ENCODE measurements at places on chromosomes 11 and 22. TPM values are rescaled to one million over a fixed set of nuclear protein-coding genes. Genes with fewer than 3 reads are reported as not detected.

CARD16 gene
- 12.7 TPM for total RNA-seq

DNA sequence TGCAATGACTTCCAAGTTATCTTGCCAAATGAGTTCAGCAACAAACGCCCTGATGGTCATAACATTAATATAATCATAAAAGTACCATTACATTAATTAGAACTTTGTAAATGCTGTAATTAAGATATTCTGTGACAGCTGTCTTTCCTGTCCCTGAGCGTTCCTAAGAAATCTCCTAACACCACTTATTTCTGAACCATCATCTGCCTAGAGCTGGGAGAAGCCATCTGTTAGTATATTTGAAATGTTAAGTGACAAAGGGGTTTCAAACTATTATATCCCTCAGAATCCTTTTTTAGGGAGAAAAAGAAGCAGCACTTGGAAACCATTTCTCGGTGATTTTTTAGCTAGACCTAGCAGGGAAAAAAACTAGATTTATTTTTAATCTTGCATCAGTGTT lies 657.5 kb downstream of the FAM181B start:
- DNase-seq, result no peak

DNA sequence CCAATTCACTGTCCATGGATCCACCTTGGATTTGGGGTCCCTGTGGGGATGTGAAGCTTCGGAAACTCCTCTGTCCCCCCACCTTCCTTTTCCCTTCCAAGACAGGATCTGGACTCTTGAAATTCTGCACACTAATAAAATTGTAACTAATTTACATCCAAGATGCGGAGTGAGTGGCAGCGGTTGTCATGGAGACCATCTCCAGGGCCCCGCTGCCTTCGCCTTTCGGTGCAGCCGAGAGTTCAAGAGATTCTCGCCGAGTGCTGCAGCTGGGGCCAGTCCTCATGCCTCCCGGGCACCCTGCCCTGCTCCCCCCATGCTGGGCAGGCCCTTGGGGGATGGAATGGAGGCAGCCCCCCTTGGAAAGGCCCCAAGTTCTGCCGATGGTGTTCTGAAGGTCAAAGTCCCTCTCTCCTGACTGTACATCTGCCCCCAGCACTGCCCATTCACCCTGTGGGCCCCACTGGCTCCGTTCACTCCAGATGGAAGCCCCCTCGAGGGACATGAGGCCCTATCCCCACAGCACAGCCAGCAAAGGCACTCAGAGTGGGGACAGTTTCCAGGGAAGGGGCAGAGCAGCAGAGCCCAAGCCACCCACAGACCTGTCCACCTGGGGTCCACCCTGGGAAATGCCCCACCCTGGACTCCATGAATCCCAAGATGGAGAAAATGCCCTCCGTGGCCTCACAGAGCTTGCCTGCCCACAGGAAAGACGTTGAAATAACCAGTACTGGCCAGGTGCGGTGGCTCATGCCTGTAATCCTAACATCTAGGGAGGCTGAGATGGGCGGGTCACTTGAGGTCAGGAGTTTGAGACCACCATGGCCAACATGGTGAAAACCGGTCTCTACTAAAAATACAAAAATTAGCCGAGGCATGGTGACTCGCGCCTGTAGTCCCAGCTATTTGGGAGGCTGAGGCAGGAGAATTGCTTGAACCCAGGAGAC lies 25.9 kb downstream of the IGLL1 start:
- DNase-seq, result no peak

DNA sequence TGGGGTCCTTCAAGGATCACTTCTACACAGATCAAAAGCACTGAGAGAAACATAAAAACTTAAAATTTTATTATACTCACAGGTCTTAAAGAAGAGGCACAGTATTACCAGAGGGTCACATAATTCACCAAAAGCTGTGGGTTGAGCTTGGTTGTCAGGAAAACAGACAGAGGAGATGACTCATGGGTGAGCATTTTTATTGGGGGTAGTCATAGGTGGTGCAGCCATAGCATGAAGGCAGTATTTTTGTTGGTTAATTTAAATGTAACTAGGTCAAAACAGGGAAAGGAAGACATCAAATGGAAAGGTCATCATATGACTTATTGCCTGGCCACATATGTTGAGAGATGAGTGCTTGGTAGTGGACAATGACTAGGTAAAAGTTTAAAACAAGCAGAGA lies 24.2 kb downstream of the OR5B17 start:
- no peak for DNase-seq

DNA sequence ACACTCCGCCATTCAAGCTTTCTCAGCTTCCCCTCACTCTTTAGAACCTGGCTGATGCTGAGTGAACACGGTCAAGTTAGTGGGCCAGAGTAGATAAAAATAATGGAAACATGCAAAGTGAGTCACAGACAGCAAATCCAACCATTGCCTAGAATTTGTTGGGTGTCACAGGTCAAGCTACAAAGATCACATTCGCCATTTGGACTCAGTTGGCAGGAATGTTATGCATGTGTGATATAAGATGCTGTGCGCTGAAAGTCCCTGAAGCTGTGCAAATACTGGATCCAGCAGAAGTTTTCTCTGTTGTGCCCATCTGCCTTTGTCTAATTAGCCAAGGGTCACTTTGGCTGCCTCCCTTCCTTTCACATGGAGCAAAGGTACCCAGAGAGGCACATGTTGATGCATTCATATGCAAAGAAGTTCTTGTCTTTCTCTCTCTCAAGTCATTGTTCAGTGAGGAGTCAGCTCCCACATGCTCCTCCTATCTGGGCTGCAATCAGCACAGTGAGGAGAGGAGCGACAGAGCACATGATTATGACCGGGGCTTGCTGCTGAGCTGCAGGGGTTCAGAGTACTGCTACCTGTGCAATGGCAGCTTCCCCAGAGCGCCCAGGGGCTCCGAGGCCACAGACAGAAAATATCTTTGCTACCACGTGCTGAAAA lies 39.7 kb downstream of the FLI1 start:
- DNase-seq, result no peak

DNA sequence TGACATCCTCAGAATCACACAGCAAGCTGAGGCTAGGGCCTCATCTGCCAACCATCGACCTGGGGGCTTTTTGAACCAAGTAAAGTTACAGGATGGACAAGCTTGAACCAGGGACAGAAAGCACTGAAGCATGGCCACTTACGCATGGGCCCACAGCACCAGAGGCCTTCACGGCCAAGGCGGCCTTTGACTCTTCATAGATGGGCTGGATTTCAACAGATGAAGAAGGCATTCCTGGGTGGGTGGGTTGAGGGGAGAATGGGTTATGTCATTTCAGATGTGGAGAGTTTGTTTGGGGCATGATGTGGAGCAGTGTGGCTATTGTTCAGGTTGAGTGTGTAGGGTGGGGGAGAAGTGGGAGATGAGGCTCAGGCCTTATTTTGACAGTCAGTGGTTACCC lies 60.2 kb downstream of the LRRC32 start:
- DNase-seq, result no peak

BDNF gene
- total RNA-seq, result 3.6 TPM

GRCh38 chr11:7910286-7910788 lies 20.7 kb downstream of the OR10A6 start:
- DNase-seq, result no peak

DNA sequence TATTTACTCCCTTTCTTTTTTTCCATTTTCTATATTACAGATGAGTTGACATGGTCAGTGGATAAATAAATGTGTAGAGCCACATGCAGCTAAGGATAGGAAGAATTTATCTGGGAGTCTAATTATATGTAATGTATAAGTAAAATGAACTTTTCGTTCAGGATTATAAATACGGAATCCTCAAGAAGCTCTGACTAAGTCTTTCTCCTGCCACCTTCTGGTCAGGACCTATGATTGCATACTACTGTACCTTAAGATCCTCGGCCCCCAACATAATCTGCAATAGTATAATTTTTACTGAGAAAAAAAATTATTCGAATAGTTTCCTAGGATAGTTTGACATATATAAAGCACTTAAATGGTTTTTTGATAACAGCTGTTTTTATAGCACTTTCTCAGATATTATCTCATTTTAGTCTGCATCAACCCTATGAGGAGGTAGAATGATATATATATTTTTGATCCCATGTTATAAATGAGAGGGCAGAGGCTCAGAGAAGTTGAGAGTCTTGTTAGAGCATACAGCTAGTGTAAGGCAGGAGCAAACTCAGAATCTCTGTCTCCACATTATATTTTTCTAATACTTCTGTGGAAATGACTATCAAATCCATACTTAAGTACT lies 36.1 kb downstream of the CCDC90B start:
- DNase-seq, result no peak
